ENCODE measurements at places on chromosomes 5 and 9.
A peak's percentile ranks its signal among the peaks of the same experiment; 100 is the strongest.

- no peak for DNase-seq
Observed at GRCh38 chr5:62707131-62707530, 128.5 kb downstream of the LRRC70 start.

DNA sequence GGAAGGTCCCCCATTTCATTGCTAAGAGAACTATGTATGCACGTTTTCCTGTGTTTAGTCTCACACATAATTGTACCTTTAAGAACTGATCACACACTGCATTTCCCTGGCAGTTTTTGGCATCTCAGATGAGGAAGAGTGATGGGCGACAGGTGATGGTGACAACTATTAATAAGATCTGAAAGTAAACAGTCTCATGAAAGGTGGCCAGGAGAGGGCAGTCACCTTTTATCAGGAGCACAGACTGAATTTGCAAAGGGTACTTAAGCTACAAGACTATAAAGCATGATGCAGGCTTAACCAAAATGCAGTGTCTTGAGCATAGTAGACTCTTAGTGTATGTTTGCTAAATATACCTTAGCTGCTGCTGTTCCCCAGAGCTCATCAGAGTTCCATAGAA lies 91.5 kb downstream of the GHR start:
- DNase-seq: peak; percentile 1

DNA sequence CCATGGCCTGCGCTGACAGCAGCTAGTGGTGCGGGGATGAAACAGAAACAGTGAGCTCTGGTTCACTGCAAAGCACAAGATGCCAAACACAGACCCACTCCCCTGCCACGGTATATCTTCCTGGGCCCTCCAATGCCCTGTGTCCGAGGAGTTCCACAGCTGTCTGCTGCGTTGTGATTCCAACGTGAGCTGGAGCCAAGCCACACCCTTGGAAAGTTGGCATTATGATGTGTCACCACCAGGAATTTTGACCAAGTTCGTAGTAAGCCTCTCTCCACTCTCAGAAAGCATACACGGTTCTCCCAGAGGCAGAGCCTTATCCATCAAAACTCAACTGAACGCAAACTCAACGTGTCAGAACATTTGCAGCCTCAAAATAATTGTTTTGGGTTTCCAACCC lies 55.6 kb downstream of the MACROH2A1 start:
- no peak for DNase-seq

- DNase-seq: no peak
Observed at GRCh38 chr9:127229691-127230417, 34.7 kb upstream of the GARNL3 start.

DNA sequence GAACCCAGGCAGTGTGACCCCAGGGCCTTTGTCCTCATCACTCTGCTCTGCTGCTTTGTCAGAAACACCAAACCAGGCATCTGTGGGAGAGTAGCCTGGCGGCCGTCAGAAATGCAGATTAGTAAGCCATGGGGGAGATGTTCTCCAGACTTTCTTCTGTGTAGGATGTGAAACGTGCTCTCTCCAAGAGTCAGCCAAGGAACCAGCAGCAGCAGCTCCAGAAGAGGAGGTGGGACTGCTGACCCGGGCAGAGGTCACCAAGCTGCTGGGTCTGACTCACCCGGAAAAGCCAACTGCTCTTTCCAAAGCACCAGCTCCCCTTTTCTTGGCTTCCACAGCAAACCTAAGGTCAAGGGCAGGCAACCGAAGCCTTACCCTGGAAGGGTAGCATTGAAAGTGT lies 14.4 kb upstream of the ABLIM3 start:
- DNase-seq: no peak

DNA sequence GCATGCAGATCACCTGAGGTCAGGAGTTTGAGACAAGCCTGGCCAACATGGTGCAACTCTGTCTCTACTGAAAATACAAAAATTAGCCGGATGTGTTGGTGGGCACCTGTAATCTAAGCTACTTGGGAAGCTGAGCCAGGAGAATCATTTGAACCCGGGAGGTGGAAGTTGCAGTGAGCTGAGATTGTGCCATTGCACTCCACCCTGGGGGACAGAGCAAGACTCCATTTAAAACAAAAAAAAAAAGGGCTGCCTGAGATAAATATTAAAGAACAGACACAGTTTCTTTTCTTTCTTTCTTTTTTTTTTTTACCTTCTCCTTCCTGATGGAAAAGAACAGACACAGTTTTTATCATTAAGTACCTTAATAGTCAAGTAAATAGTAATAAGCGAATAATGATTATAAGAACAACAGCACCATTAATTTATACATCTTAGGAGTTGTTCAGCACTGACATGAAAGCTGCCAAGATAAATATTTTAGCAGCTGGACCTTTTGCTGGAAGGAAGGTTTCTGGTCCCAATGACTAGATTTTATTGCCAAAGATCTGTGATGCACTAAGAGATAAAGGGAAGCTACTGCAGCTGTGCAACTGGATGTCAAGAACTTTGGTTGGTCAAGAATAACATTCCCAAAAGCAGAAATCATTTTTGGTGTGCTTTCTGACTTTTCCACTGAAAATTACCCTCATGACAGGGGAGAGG lies 7.0 kb downstream of the CENPP start:
- DNase-seq: no peak

- no peak for DNase-seq
Observed at GRCh38 chr9:122396614-122397148, 25.9 kb downstream of the PTGS1 start.

- DNase-seq: no peak
Observed at GRCh38 chr9:38677660-38678303, 42.2 kb downstream of the FAM240B start.

DNA sequence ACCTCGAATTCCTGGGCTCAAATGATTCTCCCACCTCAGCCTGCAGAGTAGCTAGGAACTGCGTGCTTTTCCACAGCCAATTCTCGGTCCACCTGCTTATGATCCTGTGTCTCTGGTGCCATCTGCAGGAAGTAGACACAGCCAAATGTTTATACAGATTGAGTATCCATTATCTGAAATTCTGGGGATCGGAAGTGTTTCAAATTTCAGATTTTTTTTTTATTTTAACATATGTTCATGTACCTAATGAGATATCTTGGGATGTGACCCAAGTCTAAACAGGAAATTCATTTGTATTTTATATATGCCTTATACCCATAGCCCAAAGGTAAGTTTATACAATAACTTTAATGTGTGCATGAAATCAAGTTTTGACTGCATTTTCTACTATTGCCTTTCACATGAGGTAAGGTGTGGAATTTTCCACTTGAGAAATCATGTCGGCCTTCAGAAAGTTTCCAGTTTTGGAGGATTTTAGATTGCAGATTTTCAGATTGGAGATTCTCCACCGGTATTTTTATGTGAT lies 89.5 kb downstream of the ESM1 start:
- DNase-seq: peak; percentile 77

DNA sequence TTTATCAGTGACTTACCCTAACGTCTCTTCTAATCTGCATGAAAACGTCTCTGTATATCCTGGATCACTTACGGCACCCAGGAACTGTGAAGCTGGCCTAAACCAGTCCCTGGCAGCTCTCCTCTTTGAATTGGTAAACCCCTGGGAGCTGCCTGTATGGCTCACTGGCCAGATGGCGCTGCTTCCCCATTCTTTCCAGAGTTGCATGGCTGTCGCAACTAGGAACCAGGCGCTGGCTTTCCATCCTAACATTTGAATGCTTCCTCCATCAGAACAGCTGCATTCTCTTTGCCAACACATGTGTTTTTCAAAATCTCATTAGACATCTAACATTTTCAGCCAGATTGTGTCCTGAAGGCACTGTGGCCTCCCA lies 8.0 kb upstream of the PCA3 start:
- DNase-seq: peak; percentile 6

DNA sequence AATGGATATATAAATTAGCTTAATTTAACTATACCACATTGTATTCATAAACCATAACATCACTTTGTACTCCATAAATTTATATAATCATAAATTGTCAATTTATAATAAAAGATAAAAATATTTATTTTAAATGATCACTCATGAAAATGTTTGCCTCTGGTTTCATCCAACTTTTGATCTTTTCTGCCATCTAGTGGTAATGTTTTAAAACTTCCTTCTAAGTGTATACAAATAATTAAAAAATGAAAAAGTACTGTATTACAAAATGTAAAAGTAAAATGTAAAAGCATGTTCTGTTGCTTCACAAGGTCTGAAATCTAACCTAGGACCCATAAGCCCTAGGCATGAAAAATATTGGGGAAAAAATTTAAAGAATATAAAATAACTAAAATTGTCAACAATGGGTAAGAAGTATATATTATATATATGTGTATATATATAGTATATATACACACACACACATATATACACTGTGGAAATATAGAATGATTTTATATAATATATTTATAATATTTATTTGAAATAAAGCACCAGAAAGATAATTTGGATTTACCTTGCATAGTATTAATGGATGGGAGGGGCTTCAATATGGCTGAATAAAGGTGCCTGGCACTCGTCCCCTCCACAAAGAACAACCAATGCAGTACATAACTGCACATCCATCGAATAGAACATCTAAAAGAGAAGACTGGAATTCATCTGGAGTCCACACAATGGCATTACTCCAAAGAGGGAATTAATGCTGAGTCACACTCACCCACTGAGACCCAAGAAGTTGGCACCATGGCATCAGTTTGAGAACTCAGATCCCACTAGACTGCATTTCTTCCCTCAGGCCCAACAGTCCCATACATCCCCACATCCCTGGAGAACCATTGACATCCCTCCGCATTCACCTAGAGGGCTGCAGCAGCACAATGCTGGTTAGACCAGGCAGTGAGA lies 32.5 kb downstream of the ANXA1 start:
- DNase-seq: peak; percentile 57

DNA sequence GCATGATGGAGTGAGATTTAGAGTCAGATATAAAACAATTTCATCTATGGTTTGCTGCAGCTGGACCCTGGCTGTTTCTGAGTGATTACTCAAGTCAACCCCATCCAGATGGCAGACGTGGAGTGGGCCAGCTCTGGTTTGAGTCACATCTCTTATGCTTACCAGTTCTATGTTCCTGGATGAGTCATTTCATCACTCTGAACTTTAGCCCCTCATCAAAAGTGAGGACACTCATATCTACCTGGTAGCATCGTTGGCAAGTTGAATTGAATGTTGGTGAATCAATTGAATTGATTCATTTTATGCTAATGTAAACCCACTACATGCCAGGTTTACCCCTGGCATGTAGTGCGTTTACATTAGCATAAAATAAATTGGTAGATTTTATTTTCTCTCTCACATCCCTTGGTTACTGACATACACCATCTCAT lies 176.4 kb downstream of the FGF18 start:
- no peak for DNase-seq

GRCh38 chr9:116643691-116644090 lies 43.4 kb upstream of the TRIM32 start:
- DNase-seq: no peak

GRCh38 chr5:32129074-32129598 lies 45.0 kb downstream of the GOLPH3 start:
- DNase-seq: no peak

DNA sequence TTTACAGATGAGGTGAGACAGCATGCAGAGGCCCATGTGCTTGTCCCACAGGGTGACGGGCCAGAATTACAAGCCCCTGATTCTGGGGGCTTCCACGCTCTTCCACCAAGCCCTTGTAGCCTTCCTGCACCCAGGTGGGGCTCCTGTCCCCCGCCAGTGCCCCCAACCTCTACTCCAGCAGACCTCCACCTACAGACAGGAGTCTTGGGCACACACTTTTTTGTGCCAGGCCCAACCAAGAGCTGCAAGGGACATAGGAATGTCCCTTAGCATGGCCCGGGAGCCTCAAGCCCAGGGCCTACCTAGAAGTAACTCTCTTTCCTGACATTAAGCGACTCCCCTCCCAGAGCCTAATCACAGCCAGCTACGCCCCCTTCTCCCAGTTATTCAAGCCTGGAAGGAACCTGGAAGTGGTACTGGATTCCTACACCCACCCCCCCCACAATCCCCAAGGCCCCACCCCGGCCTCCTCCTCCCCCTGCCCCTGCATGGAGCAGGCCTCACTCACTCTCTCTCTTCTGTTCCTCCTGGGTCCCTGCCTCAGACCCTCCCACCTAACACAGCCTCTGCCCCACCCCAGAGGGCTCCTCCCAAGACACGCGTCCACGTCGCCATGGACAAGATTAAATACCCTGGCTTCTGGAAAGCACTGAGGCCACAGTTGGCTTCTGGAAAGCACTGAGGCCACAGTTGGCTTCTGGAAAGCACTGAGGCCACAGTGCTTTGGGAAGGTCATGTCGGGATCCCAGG lies 30.5 kb downstream of the ADAMTS2 start:
- no peak for DNase-seq

GRCh38 chr5:77309140-77309539 lies 98.7 kb downstream of the PDE8B start:
- DNase-seq: no peak

DNA sequence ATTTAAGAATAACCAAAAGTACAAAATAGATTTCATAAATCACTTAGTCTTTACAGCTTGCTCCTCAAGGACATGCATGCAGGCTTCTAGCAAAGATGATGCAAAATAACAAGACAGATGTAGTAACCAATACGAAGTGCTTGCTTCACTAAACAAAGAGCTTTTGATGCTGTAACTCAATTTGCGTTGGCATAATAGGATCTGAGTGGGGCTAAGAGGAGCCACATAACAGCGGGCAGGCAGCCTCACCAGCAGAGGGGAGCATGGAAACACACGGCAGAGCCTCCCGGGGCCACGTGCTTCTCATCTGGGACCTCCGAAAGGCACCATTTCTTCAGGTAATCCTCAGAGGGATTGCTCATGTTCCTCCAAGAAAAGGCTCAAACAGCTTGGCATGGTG lies 139.7 kb downstream of the C5orf15 start:
- no peak for DNase-seq

DNA sequence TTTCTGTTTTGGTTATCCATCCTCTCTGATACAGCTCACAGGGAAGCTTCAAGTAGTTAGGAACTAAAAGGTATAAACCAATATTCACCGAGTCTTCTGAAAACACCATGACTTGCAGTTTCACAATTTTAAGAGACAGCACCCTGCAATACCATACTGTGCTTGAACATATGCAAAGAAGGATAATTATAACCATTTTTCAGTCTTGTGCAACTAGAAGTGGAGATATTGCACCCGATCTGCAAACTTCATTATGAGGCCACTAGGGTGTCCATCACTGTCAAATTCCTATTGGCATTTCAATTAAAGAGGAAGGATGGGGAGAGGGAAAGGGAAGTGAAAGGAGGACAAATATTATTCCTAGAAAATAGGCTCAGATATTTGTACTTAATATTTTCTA lies 32.4 kb upstream of the CEP120 start:
- no peak for DNase-seq

- DNase-seq: no peak
Observed at GRCh38 chr5:100516285-100516684, 18.9 kb upstream of the FAM174A start.

DNA sequence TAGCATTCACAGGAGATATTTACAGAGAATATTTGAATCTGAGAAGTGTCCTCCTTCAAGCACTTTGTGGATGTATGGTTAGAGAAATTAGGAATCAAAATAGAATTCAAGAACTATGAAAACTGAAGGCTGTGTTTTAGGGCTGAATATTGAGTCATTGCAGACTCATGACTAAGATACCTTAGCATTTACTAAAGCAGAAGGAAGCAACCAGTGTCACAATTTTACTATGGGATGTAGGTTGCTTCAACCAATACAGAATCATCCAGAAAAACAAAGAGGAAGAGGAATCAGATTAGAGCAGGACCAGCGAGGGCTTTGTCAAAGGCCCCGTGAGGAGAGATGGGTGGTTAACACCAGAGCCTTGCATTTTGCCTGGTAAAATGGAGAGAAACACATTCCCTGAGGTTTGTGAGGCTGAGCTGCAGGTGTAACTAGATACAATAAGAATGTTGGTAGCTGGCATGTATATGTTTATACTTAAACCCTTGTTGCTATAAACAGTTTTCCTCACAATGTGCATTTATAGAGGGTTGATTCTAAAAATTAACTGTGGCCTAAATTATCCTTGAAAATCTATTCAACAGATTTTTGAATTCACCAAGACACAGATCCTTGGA lies 518.1 kb downstream of the AGTPBP1 start:
- DNase-seq: no peak
